ENCODE measurements at places on chromosomes 1 and 21.

DNA sequence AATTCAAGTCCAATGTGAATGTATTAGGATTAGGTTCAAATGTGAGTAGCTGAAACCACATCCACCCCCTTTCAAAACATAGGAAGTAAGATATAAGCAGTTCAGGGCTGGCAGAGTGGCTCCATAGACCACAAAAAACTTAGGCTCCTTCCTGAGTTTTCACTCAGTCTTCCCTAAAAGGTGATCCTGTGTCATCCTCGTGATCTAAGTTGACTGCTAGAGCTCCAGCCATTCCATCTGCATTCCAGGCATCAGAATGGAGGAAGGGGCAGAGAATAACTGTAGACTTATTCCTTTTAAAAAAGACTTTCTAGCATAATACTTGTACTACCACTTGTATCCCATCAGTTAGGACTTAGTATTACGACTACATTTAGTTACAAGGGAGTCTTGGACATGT is 204.1 kb downstream of the PBX1 start:
- no peak for DNase-seq

GRCh38 chr1:39392851-39393573 is 98.4 kb upstream of the BMP8A start:
- no peak for DNase-seq

DNA sequence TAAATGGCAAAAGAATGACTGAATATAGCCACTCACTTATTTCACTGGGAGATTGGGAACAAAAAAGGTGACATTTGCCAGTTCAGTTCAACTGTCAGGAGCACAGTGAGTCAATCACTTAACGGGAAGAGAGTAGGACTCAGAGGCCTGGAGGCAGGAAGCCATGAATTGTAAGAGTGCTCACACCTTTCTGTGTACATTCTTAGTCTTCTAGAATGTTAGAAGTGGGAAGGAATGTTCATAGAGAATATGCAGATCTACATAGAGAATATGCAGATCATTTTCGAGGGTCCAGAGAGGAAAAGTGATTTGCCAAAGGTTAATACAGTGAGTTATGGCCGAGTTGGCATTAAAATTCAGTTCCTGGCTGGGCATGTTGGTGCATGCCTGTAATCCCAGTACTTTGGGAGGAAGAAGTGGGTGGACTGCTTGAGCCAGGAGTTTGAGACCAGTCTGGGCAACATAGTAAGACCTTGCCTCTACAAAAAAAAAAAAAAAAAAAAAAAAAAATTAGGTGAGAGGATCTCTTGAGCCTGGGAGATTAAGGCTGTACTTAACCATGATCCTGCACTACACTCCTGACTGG is 8.3 kb downstream of the IL20 start:
- no peak for DNase-seq

DNA sequence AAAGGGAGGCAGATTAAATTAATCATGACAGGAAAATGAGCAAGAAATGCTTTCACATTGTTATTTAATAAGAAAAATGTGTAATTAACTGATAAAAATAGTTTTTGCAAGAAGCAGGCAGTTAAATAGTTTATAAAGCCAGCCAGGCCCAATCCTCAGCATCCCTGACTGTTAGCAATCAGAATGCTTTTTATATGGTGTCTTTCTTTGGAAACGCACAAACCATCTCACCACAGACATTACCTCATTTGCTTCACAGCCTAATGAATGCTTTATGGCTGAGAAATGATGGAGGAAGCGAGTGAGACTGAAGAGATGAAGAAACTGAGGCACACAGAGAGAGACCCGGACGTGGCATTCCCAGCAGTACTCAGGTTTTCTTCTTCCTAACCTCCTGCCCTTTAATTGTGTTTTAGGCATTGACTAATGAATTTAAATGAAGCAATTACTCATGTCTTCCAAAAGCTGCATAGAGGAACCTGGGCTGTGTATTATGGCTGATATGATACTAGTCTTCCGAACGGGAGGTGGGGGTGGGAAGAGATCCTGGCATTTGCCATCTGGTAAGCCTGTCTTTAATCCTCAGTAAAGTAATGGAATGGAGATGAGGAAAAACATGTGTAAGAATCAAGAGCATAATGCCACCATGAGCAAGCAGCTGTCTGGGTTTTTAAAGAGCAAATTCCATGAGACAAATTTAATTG is 116.1 kb upstream of the LMO4 start:
- no peak for DNase-seq

- DNase-seq, result no peak
Observed at GRCh38 chr1:24450316-24450715, 34.7 kb downstream of the NIPAL3 start.

DNA sequence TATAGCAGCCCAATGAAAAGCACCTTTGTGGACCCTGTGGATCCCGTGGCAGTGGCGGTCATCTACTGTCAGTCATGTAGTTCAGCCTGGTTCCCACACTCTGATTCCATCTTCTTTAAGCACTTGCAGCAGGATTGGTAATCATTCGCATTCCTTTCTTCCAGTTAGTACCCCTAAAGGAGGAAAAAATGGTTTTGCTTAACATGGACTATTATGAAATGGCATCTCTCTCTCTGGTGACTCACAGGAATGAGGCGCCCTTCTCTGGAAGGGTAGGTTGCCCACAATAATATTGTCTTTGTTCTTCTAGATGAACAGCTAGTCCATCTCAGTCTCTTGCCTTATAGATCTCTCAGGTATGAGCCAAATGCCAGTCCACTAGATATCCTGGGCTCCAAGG is 127.9 kb upstream of the MROH9 start:
- no peak for DNase-seq

DNA sequence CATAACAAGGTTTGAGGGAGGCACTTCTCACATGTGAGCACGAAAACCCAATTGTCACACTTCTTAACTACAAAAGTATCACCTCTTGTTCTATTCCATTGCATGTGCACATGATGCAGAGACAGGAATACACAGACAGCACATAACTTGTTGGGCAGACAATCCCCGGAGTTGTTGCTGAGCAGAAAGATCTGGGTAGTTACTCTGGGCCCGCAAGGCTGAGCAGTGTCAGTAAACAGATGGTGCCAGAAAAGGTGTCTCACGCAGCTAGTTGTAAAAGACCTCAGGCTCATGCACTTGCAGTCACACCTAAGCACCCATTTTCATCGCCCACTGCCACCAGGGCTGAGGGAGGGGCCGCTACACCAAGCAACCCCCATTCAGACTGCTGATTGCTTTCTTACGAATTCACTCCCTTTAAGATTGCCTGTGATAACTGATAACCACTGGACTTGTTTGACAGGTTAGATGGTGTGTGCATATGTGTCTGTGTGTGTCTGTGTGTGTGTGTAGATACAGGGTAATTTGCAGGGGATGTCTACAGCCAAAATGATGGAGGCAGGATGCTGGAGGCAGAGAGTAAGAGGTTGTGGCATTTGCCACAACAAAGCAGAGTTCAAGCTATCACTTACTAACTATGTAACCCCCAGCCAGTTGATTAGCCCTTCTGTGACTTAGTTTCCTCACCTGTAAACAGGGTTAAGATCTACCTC is 4.2 kb downstream of the LGR6 start:
- DNase-seq, result no peak

- no peak for DNase-seq
Observed at GRCh38 chr21:45135868-45136267, 61.5 kb downstream of the ADARB1 start.

GRCh38 chr1:190475421-190476141 is 2.1 kb downstream of the BRINP3 start:
- no peak for DNase-seq

DNA sequence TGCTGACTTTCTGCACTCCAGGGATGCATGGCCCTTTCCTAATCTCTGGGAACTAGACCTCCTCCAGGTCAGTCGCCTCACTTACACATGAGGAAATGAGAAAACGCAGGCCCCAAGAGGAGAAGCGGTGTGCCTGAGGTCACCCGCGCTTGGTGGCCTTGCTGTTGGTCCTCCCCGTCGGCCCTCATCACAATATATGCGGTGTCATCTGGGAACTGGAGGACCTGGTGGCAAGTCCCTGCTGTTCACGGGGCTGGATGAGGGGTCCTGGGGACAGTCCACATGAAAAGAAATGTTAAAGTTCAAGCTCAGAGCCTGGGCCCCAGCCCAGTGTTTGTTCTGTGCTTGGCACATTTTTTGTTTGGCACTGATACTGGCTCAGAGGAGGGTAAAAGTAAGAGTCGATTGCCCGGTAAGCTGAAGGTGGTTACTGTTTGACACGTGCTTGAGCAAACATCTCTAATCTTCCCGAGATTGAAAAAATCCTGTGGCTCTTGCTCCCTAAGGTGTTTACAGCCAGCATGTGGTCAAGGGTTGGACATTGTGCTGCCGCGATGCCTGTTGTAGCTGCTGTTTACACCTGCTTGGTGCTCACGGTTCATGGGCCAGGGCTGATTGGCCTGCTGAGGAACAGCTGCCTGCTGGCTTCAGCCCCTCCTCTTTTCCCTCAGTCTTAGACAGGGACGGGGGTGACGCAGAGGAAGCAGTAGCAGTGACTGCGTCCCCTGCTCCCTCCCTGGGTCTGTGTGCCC is 5.2 kb downstream of the COQ8A start:
- DNase-seq, result peak; percentile 63

- no peak for DNase-seq
Observed at GRCh38 chr1:235495030-235495429, 9.2 kb downstream of the B3GALNT2 start.

GRCh38 chr1:165678509-165678908 is 19.9 kb downstream of the ALDH9A1 start:
- DNase-seq, result no peak

GRCh38 chr21:42735944-42736343 is 82.5 kb downstream of the PDE9A start:
- DNase-seq, result no peak

GRCh38 chr1:192303029-192303428 is 13.8 kb upstream of the RGS21 start:
- no peak for DNase-seq

GRCh38 chr21:14814991-14815390 is 249.8 kb downstream of the NRIP1 start:
- no peak for DNase-seq

DNA sequence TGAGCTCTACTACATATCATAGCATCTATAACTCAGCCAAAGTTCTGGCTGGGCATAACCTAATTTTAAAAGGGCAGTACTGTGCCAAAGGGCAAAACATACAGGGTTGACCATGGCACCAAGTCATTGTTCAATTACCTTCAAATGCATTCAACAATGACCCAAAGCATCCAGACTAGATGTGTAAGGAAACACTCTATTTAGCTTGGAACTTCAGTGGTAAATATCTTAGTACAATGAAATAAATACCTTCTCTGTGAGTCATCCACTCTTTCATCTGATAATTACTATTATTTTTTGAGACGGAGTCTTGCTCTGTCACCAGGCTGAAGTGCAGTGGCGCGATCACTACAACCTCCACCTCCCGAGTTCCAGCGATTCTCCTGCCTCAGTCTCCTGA is 70.0 kb downstream of the NVL start:
- no peak for DNase-seq

- no peak for DNase-seq
Observed at GRCh38 chr21:38813547-38813946, 7.8 kb downstream of the ETS2 start.

- no peak for DNase-seq
Observed at GRCh38 chr1:43953361-43953760, 6.6 kb downstream of the IPO13 start.

GRCh38 chr1:87754139-87754538 is 425.5 kb downstream of the LMO4 start:
- no peak for DNase-seq

- DNase-seq, result no peak
Observed at GRCh38 chr1:53203466-53203865, 6.8 kb downstream of the CPT2 start.

DNA sequence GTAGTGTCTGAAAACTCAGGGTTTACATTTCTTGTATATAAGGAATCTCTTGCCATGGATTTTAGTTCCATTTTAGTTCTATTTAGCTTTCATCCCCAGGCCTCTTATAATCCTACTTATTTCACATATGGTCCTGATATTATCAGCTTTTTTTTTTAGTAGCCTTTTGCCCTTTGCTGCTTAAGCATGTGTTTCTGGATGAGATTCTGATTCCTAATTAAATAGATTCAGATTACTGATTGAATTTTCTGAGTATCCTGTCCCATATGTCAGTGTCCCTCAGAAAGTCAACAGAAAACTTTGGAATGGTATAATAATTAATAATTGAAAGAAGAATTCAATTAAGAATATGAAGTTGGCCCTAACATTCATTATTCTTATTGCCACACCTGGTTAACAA is 134.7 kb upstream of the HOOK1 start:
- DNase-seq, result no peak

GRCh38 chr1:109975718-109976117 is 8.8 kb upstream of the AHCYL1 start:
- no peak for DNase-seq

All from DMS79 treated with DMSO at 0.1 percent for 48 hours (cell line).